ENCODE measurements at places on chromosomes 1 and 21.

- no peak for DNase-seq
Measured at GRCh38 chr1:157505481-157506272, 46.6 kb downstream of the FCRL5 start.

GRCh38 chr1:86865973-86866637, 47.8 kb downstream of the SELENOF start:
- no peak for DNase-seq

DNA sequence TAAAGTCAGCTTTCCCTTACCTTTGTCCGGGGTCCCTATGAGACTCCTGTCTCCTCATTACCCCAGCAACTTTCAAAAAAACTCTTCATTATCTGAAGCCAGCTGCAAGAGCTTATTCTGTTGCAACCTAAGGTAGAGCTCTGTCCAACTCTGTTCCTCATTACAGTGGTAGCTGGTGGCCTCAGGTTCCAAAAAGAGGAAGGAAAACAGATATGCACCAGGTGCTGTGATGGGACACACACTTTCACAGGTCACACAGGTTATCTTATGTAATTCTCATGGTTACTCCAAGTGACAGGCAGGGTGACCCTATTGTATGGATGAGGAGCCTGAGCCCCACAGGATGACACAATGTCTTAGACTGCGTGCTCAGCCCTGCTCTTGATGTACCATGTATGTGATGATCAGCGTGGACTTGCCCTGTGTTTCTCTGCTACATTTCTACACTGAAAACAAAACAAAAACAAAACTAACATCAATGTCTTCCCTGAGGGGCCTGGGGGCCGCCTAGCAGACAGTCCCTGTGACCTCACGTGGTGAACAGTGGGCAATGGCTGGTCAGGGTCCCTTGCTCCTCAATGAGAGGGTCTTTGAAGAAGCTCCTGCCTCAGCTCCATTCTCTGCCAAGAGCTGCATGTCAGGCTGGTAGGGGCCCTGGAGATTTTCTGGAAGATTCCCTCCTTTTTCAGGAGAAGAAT, 9.7 kb upstream of the TENT5C start:
- no peak for DNase-seq

DNA sequence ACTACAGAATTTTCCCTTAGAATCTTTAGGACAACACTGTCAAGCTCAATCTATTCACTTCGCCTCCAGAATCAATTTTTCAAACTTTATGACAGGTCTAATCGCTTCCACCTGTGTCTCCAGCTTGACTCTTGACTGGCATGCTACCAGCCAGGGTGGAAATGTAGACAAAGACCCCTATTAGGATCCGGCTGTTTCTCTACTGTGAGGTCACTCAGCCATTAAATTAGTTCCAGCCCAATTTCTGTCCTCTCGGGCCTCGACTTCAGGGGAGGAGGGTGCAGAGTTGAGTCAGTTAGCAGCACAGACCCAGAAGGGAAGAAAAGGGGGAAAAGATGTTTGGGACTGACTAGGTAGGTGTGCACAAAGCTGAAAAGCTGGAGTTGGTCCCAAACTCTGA, 78.5 kb downstream of the HLCS start:
- no peak for DNase-seq

DNA sequence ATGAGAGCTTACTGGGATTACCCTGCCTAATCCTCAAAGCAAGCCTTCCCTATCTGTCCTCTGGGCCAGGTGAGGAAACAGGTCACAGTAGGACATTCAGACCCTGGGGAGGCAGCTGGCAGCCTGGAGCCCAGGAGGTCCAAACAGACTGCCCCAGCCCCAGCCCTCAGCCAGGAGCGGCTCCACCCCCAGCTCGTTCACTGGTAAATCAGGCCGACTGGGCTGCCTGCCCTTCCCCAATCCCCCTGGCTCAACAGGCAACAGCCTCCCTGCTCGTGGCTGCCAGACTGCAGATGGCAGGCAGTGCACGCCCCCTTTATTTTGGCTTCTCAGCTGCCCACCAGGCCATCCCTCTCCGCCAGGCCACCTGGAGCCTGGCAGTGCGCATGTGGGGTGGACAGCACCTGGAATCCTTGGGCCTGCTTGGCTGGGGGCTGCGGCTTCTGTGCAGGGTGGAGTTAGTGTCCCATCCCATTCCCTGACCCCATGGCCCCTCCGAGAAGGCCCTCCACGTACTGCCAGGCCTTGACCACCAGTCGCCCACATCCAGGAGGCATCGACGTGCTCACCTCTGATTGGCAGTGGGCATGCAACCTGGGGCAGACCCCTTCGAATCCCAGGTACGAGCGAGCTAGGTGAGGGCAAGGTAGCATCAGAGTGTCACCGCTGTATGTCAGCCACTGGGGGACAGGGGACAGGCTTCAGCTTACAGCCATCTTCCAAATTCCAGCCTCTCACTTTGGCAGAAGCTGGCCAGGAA, 11.2 kb upstream of the ZNF670 start:
- no peak for DNase-seq

- no peak for DNase-seq
Measured at GRCh38 chr1:209158851-209159250, 424.7 kb upstream of the CAMK1G start.

GRCh38 chr1:100794748-100795645, 75.5 kb downstream of the VCAM1 start:
- no peak for DNase-seq

GRCh38 chr1:44587796-44588460, 86.4 kb downstream of the TMEM53 start:
- no peak for DNase-seq

DNA sequence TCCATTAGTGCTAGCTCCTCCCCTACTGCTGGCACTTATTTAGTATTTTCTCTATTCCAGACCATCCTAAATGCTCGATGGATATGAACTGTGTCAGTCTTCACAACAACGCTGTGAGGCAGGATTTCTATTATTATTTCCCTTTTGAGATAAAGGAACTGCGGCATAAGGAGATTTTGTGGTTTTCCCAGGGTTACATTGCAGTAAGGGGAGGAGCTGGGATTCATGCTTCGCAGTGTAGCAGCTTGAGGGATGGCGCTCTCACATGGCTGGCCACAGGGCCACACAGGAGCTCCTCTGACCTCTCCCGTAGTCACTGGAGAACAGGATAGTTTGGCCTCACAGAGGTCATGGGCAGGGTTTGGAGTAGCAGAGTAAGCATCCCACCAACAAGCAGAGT, 116.9 kb downstream of the BEND5 start:
- no peak for DNase-seq

DNA sequence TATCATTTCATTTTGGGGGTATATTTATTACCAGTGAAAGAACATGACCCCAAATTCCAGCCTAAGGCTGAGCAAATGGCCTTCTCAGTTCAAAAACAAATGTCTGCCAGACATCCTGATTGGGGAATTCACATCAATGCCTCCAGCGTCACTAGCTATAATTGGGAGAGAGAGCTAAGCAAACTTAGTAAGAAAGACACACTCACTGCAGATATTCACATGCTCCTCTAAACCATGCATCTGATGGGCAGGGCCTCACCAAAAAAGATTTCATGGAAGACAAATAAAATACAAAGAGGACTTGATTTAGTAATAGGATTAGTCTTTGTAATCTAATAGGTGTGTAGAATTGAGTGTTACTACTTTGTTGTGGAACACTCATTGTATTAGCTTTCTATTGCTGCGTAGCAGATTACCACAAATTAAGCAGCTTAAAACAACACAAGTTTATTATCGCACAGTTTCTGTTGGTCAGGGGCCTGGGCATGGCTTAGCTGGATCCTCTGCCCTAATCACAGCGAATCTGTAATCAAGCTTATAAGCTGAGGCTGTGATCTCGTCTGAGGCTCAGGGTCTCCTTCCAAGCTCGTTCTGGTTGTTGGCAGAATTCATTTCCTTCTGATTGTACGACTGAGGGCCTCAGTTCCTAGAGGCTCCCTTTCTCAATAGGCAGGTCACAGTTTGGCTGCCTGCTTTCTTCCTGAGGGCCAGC, 243.0 kb downstream of the PBX1 start:
- DNase-seq: no peak

- no peak for DNase-seq
Measured at GRCh38 chr1:19514391-19514831, 29.1 kb upstream of the CAPZB start.

- no peak for DNase-seq
Measured at GRCh38 chr1:231420299-231420958, 1.7 kb downstream of the EGLN1 start.

All from natural killer cell treated with Interleukin-12 subunit alpha and Interleukin-12 subunit beta and Interleukin-15 and Interleukin-18, amount 100 ng/mL, for 72 hours (primary cell).